ENCODE measurements at places on chromosomes 5 and 9.

DNA sequence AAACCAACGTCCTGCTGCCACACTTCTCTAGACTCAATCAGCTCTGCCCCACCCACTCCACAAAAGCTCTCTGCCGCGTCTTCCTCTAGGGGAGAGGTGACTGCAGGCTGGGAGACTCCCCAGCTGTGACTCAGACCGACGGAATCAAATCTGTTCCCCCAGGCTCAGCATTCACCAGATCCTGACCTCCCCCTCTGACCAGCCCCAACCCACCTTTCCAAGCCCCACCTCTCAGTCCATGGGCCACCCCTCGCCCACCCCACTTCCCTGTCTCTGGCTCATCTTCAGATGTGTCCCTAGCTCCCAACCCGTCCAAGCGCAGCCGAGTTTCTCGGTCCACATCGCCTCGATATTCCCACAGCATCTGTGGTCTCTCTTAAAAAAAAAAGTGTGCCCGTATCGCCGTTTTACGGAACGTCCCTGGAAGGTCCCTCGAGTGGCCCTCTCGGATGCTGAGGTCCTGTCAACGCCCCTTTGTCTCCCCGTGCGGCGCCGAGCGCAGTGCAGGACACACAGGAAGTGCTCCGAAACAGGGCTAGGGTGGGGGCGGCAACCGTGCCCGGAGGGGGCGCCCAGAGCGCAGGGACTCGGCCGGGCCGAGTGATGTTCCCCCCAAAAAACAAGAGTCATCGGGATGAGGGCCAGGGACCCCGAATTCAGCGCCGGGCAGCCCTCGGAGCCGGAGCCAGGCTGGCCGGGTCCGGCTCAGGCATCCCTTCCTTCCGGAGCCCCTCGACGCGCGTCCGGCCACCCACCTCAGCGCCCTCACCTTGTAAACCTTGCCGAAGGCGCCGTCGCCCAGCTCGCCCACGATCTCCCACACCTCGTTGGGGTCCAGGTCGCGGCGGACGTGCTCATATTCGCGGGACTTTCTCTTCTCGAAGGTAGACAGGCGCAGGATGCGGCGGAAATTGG lies 649 bp downstream of the STK10 start:
- DNase-seq, result no peak

GRCh38 chr5:67886761-67887160 lies 328.8 kb upstream of the PIK3R1 start:
- DNase-seq, result no peak

GRCh38 chr9:90607701-90608516 lies 34.7 kb downstream of the DIRAS2 start:
- no peak for DNase-seq

- DNase-seq, result no peak
Measured at GRCh38 chr5:92944903-92945604, 636.0 kb downstream of the NR2F1-AS1 start.

DNA sequence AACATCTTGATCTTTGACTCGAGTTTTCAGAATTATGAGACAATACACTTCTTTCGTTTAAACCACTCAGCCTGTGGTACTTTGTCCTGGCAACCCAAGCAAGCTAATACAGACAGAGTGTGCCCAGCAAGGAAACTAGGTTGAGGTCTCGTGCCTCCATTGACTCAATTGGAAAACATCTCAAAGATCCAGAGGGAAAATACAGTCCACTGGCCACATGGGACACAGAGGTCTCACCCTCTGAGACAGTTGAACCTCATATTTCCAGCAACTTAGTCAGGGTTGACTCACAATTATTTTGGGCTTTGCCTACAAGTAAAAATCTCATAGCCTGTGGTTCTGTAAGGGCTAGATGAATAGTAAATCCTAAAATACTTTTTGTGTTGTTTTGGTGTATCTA lies 631.5 kb downstream of the MTRR start:
- DNase-seq, result no peak

DNA sequence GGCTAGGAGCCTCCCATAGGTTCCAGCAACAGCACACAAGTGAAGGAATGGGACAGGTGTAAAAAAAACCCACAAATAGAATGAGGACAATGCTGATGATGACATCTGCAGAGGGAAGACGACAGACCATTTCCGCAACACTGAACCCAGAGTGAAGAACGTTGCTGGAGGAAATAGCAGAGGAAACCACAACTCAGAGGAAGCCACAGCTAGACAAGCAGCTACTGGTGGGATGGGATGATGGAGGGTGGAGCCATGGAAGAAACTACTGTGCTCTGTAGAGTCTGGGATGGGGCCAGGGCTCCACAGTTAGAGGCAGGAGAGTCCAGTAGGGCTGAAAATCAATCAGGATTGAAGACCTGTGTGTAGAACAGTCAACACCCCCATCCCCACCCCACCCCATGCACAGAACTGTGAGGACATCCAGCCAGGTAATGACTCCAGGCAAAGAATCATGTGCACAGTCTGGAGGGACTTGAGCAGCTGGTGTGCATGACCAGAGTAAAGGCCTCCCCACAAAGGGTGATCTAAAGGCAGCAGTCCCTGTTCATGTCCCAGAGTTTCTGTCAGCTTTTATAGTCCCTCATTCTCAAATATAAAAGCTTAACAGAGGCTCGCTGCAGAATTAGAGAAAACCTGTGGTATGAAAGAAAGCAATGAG lies 65.2 kb upstream of the SPIN1 start:
- DNase-seq, result no peak

DNA sequence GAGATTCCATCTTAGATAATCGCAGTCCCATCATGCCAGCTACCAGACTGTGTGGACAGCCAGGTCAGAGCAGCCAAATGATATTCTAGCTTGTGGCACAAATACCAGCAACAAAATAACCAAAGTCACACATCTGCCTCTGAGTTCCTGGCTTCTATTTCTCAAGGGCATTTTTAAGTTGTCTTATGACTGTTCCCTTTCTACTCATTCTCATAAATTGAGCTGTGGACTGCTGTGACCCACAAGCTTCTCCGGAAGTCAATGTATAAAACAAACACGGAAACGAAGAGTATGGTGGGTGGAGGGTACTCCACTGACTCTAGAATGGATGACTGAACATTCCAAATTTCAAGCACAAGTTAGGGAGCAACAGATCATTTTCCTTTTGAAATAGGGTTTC lies 43.9 kb downstream of the PDCD1LG2 start:
- no peak for DNase-seq

DNA sequence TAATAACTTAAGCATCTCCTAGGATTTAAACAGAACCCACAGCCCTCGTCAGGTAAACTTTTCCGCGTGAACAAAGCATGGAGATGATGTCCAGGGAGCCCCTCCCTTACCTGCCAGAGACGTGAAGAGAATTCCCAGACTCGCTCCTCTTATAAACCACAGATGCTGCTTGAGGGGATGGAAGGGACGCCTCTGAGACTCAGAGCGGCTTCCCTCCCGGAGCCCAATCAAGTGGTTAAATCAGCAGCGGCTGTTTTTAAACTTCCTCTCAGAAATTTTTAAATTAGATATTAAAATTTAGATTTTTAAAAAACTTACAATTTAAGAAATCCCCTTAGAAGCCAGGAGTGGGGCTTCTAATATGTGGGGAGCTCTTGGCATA lies 71.8 kb downstream of the RAPGEF1 start:
- DNase-seq, result no peak

DNA sequence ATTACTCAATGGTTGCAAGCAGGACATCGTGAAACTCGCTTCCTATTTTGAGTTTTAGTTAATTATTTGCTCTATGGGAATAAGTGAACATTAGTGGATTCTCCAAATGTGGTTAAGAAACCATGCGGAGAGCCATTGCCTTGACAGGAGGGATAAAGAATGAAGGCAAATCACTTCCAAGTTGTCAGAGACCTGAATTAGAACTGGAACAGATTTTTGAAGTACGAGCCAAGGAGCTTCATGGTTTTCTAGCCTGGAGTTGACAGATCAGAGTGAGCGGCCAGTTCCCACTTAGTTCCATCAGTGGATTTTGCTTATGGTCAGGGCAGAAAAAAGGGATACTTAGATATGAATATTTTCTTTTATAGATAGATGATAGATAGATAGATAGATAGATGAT lies 171.4 kb upstream of the CDH10 start:
- DNase-seq, result no peak

- no peak for DNase-seq
Measured at GRCh38 chr5:133145436-133146170, 93.8 kb downstream of the HSPA4 start.

- no peak for DNase-seq
Measured at GRCh38 chr9:123678878-123679329, 251.0 kb downstream of the DENND1A start.

DNA sequence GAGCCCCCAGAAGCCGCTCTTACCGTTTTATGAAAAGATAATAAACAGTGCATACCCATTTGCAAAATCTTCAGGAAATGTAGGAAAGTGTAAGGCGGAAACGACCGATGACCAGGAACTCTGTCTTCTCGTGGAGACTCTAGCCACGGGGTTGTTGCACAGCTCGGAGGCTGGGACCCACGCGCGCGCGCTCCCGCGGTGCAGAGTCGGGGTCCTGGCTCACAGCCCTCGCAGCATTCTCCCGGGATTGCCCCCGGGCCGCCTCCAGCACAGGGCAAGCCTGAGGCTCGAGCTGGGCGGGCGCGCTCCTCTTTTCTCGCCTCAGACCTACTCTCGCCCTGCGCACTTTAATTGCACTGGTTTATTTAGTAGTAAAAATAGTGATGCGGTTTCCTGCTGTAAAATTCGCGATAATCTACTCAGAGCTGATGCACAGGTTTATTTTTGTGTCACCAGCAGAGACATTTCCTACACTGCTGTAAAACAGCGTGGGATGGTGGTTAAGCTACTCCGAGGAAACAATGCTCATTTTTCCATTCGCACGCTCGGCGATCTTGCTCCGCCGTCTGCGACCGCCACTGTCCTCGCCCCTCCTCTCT lies 15.5 kb downstream of the TRIM7 start:
- DNase-seq, result no peak

DNA sequence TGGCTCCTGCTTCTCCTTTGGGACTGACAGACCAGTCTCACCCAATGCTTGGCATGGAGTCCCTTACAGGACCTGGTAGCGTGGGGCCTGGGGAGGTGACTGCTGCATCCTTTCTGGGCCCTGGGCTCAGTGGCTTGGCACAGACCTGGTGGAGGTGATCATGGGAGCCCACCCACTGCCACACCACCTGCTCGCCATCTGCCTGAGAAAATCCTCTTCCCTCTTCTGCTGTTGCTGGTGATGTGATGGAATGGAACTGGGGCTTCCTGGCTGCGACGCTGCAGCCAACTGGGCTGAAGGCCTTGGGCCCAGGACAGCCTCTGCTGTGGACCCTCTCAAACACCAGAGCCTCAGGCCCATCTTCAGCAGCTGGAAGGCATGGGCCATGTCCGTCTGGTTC lies 122.5 kb upstream of the PANK3 start:
- no peak for DNase-seq

- no peak for DNase-seq
Measured at GRCh38 chr9:133140174-133140505, 19.1 kb upstream of the RALGDS start.

DNA sequence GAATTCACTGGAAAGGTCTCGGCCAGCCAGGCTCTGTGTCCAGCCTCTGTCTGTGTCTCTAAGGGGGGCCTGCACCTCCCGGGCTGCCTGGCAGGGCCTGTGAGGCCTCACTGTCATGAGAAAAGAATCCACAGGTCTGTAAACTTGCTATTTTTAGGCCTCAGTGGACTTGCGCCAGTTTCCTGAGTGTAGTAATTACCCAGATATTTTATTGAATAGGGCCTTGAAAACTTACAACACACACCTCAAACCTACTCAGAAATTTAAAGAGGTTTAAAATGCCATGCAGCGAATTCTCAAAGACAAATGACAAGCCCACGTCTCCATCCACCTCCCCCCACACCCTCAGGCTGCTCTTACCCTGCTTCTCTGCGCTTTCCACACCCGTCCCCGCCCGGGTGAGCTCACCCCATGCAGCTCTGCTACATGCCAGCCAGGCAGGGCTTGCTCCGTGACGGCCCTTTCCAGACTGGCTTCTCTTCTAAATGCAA lies 8.8 kb upstream of the TENT4A start:
- no peak for DNase-seq

DNA sequence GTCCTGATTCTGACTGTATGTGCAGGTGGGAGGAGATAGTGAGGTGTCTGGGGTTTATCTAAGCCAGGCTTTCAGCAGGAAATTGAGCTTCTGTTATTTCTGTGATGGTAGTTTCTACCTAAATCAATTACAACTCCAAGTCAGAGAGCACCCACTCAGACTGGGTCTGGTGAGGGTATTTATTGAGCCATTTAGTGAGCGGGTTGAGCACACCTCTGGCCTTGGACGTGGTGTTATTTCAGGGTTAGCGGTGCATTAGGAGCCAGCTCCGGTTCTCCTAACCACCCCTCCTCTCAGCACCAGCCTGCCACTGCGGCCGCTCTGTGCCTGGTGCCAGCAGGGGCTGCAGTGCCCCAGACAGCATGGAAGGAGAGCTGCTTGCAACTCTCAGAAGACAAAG lies 238.9 kb downstream of the CACNA1B start:
- no peak for DNase-seq

DNA sequence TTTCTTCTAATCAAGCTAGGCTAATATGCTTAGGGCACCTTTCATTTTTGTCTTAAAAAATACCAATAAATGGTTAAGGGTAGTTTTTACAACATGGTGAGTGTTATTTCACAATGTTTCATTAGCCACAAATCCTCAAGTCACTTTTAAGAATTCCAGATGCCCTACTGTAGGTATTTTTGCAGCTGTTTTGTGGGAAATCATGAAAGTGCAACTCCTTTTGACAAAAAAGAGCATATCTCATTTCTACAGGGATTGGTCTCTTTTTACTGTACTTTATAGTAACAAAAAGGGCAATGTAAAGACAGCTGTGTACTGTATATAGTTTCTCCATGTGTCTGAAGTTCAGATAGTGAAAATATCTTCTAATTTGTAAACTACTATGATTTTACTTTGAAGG lies 28.3 kb upstream of the GAS1 start:
- no peak for DNase-seq

- DNase-seq, result no peak
Measured at GRCh38 chr5:136642976-136643375, 277.6 kb upstream of the TRPC7 start.

Measured in D721Med (cell line).